ENCODE measurements at places on chromosomes 13 and 19. TPM values are rescaled to one million over a fixed set of nuclear protein-coding genes. Genes with fewer than 3 reads are reported as not detected.

PRR22 gene
- 5.7 TPM for total RNA-seq

PTGER1 gene
- total RNA-seq: 0.44 TPM

- DNase-seq: no peak
These were observed 40.3 kb downstream of the ERICH6B start for GRCh38 chr13:45575146-45575829.

GRCh38 chr13:92197669-92198068 lies 799.2 kb downstream of the GPC5 start:
- no peak for DNase-seq

GRCh38 chr19:1773184-1773583 lies 19.9 kb downstream of the ONECUT3 start:
- no peak for DNase-seq

DNA sequence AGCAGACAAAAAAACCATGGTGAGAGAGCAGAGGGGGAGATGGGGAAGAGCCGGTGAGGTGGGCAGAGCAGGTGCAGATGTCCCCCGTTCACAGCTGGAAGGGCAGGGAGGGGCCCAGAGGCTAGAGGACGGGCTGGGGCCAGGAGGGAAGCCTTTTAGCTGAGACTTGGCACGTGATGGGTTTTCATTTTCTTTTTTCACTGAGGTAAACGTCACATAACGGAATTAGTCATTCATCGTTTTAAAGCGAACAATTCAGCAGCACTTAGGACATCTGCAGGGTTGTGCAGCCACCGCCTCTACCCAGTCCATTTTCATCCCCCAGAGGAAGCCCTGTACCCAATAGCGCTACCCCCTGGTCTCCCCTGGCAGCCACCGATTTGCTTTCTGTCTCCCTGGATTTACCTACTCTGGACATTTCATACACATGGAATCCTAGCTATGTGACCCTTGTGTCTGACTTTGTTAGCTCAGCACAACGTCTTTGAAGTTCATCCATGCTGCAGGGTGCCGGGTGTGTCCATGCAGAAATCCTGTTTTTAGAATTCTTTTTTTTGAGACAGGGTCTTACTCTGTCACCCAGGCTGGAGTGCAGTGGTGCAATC lies 16.0 kb upstream of the EMC10 start:
- no peak for DNase-seq

DNA sequence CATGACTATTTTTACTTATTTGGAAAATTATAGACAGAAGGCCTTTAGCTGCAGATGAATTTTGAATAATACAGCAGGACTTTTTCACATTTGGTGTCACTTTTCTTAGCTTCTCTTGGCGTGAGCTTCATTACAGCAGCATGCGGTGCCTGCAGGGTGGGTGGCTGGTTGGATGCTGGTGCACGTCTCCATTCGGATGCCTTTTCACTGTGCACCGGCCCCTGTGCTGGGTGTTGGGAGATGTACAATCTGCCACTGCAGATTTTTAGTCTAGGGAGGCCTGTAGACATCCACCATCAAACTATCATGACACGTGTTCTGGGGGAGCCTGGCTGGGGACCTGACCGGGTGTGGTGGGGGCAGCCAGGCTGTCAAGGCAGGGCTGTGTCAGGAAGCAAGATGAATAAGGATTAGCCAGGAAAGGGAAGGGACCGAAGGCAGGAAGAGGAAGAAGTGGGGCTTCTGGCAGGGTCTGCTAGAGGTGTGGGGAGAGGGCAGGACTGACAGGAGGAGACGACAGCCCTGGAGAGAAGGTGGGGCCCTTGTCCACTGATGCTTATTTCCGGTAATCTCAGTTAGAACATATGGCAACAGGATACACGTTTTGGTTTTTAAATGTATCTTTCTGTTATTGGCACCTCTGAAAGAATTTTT lies 88.8 kb downstream of the ARHGEF7 start:
- no peak for DNase-seq
